ENCODE measurements at places on chromosomes 1 and 21. TPM values are rescaled to one million over a fixed set of nuclear protein-coding genes. Genes with fewer than 3 reads are reported as not detected.

Gene NCAM2
- total RNA-seq = 3.8 TPM

Gene TMEM200B
- 1.6 TPM for total RNA-seq

Gene TRIM63
- total RNA-seq = 212 TPM

Gene MYOM3
- total RNA-seq = 347 TPM

- no peak for DNase-seq
Observed at GRCh38 chr1:70627910-70628309, 216.8 kb downstream of the CTH start.

GRCh38 chr1:232690285-232690935 lies 60.5 kb upstream of the SIPA1L2 start:
- DNase-seq = peak; percentile 22

GRCh38 chr1:145751491-145752037 lies 32.3 kb downstream of the CD160 start:
- no peak for DNase-seq

DNA sequence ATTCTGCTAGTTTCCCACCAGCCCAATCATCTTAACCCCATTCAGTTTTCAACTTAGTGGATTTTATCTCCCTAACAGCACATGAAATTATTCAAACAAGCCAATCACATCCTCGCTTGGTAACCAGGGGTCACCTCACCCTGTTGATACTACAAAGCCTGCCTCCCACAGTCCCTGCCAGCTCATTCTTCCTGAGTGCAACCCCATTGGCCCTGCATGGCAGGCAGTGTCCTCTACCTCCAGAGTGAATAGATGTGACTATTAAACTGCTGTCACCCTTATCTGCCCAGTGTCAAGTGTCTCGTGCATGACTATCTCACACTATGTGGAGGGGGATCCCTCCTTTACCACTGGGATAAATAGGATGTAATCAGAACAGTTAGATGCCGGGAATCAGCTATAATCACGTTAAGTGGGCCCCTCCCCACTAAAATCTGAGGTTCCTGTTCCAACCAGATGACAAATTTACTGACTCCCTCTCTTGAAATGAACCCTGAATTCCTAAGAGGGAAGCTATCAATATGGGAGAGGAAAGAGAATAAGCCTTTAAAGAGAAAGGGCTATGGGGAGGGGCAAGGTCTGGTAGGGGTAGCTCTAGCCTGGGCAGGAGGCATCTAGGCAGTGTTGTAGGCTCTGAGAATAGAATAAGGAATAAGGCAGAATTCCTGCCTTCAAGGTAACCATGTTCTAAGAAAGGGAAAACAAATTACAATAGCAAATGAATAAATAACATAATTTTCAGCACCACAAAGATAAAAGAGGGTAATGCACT lies 155.9 kb downstream of the SLC30A10 start:
- peak; percentile 28 for DNase-seq

DNA sequence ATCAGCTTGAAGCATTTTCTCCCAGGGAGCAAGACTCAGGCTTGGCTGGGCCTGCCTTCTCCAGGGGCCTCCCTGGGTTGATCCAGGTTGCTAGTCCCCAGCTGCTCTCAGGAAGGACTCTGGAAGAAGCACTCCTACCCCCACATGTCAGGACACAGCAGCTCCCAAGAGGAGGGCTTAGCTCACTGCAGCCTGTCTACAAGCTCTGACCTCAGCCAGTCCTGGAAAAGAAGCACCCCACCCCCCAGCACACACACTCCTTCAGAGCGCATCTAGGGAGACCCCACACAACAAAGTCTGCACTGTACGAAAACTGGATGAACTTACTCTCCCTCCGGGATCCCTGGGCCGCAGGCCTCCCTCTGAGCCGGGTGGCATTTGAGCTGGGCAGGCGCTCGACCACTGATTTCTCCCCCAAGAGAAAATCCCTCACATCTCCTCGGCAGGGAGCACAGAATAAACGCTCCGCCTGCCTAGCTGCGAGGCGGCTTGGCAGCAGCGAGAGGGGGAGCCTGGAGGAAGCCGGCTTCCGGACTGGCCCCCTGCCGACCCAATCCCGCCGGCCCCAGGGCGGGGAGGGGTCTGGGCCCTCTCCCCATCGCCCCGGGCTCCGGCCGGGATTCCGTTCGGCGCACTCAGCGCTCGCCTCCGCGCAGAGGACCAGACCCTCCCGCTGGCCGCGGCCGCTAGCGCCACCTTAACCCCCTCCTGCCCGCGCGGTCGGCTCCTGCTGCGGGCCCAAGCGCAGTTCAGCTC lies at the start of gene KCNA2:
KCNA2 (minus strand) TSS at position 458 of the 756 bp plus-strand sequence. CDS start 1,576 bp downstream, outside the sequence.
- DNase-seq = peak; percentile 61

DNA sequence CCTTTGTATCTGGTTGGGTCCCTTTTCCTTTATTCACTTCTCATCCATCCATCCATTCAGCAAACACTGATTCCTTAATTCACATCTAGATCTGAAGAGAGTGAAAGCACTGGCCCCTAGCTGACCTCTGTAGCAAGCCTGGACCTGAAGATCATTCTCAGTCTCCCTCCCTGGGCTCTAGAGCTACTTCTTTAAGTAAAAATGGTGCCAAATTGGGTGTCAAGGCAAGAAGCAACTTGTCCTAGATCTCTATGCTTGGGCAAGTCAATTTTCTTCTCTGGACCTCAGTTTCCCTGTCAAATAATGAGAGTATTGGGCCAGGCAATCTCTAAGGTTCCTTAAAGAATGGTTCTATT lies 36.1 kb downstream of the PLXNA2 start:
- no peak for DNase-seq
